ENCODE measurements at places on chromosomes 13 and 19.
A peak's percentile ranks its signal among the peaks of the same experiment; 100 is the strongest.

GRCh38 chr13:99962242-99962641, 9.3 kb downstream of the ZIC5 start:
- no peak for DNase-seq

DNA sequence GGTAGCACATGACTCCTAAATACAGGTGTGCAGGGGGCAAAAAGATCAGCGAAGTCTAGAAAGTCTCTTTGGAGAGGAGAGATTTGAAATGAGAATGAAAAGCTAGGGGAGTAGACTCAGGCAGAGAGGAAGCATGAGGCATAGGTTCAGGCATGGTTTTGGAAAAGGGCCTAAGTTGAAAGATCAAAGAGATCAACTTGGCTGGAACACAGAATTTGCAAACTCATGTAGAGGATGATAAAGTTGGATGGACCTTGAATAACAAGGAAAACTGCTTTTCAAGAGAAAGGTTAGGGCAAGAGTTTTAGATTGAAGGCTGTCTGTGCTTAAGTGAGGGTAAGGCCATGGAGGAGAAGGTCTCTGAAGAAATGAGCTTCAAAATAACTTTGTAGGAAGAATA, 47.4 kb upstream of the UBAC2 start:
- peak; percentile 14 for DNase-seq

- no peak for DNase-seq
Observed at GRCh38 chr19:51978882-51979281, 7.8 kb downstream of the ZNF350 start.

- no peak for DNase-seq
Observed at GRCh38 chr13:86974995-86975328, 696.2 kb upstream of the SLITRK5 start.

DNA sequence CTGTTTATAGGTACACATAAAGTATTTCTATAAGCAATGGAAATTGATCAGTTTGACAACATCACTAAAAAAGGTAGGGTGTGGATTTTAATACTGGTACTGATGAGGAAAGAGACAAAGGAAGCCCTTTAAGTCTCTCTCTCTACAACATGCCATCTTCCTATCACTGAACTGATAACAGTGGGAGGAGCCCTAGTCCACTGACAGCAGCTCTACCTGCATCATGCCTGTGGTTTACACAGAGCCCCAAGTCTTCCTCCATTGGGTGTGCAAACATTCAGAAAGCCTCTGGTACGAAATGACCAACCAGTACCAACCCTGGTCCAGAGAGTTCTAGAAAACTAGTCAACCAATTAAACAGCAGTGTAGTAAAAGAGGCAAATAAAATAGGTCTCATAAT, 53.4 kb downstream of the KLF12 start:
- no peak for DNase-seq

GRCh38 chr19:30083125-30083681, 141.2 kb downstream of the URI1 start:
- DNase-seq: no peak

GRCh38 chr19:23321953-23322549, 71.9 kb upstream of the ZNF724 start:
- no peak for DNase-seq
